Daoy (cell line): ENCODE measurements at places on chromosomes 3 and 15.

- no peak for DNase-seq
These were observed at the start of gene SLC22A14 for GRCh38 chr3:38281895-38282686. SLC22A14 (plus strand) TSS chr3:38282294; CDS start chr3:38306027, 23,733 bp downstream.

GRCh38 chr3:50562861-50563260 lies 4.7 kb downstream of the C3orf18 start:
- peak; percentile 78 for DNase-seq

- DNase-seq: no peak
These were observed 407.7 kb downstream of the FOXP1 start for GRCh38 chr3:71175691-71176365.

DNA sequence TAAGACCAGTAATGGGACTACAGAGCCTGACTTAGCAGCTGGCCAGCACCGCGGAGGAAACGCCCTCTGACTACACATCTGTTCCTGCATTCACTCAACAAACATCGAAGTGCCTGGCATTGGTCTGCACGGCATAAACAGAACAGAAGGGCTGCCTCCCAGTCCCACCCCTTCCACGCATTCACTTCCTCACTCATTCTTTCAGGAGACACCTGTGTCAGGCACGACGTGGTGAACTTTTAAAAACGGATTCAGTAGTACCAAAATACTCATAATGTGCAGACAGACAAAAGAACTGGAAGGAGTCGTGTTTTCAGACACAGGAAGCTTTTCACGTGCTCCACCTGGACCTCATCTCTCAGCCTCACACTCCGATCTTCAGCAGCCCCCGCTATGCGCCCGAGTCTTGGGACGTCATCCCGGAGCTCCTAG lies 123.3 kb downstream of the XXYLT1 start:
- peak; percentile 44 for DNase-seq

DNA sequence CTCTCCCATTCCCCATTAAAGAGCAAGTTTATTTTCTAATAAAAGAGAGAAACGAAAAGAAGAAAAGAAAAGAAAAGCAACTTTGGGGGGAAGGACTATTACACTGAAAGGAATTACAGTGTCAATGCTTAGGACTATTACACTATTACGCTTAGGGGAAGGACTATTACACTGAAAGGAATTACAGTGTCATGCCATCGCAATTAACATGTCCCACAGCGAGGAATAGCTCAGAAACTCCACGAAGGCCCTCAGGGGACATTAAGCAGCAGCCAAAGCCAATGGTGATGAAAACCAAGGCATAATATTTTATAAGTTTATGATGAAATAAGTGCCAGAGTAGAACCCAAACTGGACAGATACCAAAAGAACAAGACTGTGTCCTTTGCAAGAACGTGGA lies 22.1 kb upstream of the DET1 start:
- DNase-seq: no peak

DNA sequence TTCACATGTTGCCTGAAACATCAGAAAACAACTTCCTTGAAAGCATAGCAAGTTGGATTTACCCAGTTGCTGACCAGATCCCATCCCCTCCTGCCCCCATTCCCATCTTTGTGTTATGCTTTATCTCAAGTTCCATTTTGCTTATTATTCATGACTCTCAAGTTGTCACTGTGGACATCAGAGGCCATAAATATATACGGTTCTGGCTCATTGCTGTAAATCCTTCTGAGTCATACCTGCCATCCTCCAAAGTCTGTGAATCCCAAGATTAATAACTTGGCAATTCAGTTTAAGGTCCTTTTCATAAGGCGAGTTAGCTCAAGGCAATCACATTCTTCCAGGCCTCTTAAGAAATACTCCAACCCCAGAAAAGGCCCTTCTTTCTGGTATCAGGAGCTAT lies 126.2 kb upstream of the C2CD4B start:
- DNase-seq: no peak

DNA sequence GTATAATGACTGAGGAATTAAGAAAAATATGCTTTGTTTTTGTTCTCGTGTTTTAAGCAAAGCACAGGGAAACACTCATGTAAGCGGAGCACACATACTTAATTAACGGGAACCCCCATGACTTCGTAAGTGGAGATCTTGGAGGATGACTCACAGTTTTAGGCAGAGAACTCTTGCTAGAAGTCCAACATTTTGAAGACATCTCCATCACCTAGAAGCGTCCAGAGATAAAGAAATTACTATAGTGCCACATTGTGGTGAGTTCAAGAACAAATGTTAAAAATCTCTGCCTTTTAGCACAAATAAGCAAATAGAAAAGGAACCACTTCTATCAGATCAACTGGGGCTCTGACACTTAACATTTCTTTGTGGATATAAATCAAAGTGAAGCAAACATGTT lies 194.1 kb upstream of the ARHGEF26 start:
- DNase-seq: no peak

DNA sequence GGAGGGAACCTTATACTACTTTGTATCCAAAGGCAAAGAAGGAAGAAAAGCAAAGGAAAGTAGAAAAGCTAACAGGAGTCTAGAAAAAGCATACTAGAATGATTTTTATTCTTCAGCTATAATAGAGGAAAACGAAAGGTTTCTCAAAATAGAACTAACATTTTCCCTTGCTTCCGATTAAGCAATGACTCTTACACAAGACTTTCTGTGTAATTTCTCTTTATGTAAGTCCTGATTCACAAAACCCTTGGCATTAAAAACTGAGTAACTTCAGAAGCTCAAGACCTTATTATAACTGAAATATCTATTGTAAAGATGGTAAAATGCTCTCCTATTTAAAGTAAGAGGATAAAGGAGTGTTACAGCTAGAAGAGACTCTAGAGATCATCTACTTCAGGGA lies 97.4 kb downstream of the DTWD1 start:
- no peak for DNase-seq

DNA sequence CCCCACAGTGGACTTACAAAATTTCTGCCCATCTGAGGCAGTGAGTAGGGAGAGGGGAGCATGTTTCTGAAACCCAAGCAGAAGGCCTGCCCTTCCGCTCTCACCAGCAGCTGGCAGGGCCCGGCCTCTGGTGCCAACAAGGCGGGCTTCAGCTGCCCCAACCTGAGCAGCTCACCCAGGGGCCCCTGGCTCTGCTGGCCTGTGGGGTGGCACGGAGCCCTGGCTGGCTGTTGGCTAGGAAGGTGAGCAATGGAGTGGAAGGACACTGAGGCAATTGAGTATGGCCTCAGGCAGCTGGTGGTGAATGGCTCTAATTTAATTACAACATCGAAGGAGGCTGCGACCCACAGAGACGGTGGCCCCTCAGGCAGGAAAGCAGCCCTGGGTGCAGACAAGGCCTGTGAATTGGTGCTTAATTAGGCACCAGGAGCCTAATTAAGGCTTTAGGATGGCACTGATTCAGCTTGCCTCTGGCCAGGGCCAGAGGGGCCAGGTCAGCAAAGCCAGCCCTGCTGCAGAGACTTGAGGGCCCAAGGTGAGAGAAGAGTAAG lies 60.9 kb downstream of the ST8SIA2 start:
- DNase-seq: no peak

DNA sequence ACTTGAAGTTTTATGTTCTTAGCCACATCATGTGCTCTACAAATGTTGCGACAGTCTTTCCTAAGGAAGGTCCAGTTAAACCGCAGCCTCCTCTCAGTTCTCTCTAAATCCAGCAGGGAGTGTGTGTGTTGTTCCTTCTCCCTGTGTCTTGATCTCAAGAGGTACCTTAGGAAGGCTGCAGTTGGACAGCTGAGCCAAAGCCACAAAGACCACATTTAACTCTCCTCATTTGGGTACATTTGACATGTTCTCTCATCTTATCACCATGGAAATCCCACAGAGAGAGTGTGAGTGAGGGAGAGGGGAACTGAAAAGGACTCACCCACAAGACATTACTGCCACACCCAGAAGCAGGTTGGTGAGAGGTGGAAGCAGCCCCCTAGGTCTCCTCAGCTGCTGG lies 79.5 kb downstream of the CD200R1L start:
- DNase-seq: no peak

DNA sequence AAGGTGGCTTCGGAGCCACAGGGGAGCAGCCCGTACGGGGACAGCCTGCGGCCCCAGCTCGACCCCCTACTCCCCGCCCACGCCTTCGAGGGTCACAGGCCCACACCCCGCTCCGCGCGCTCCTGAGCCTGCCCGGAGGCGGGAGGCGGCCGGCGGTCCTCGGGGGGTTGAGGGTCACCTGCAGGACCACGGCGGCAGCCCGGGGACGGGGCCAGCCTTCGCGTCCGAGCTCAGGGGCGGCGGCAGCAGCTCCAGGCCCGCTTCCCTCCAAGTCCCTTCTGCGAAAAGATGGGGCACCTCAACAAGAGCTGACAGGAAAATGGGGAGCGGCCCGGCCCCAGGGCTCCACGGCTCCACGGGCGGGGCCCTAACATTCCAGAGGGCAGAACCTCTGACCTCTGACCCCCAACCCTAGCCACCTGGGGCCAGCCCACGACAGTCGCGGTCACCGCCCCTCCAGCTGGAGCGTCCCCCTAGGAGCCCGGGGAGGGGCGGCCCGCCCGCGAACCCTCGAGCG lies 428 bp downstream of the LYSMD4 start:
- DNase-seq: peak; percentile 21

GRCh38 chr3:146903927-146904326 lies 298.8 kb upstream of the PLSCR5 start:
- no peak for DNase-seq

- DNase-seq: no peak
These were observed 49.1 kb downstream of the ARHGEF26 start for GRCh38 chr3:154170300-154170699.

DNA sequence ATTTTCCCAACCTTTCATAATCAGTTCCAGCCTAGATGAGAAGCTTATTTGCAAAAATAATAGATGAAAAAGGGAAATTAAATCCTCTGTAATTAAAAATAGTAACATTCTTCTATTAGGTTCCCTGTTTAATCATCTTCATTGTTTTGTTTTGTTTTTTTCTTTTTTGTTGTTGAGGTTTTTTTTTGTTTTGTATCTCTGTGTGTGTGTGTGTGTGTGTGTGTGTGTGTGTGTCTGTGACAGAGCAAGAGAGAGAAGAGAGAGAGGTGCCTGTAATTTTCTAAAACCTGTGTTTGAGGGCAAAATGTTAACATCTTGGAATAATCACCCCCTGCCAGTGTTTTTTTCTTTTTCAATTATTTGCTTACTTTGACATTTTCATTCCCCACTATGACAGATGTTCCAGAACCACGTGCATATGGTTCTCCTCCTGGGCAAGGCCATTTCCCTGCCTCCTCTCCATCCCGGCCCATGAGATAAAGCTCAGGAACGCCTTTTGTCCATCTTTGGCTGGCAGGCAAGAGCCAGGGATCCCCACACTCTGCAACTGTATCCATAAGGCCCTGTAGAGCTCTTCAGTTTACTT lies 121.8 kb upstream of the NR2E3 start:
- no peak for DNase-seq

DNA sequence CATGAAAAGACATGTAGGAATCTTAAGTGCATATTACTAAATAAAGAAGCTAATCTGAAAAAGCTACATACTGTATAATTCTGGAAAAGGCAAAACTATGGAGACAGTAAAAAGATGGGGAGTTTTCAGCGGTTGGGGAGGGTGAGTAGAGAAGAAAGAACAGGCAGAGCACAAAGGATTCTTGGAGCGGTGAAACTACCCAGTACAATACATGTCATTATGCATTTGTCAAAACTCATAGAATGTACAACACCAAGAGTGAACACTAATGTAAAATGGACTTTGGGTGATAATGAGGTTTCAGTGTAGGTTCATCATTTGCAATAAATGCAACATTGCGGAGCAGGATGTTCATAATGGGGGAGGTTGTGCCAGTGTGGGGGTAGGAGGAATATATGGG lies 45.5 kb upstream of the CMSS1 start:
- no peak for DNase-seq

DNA sequence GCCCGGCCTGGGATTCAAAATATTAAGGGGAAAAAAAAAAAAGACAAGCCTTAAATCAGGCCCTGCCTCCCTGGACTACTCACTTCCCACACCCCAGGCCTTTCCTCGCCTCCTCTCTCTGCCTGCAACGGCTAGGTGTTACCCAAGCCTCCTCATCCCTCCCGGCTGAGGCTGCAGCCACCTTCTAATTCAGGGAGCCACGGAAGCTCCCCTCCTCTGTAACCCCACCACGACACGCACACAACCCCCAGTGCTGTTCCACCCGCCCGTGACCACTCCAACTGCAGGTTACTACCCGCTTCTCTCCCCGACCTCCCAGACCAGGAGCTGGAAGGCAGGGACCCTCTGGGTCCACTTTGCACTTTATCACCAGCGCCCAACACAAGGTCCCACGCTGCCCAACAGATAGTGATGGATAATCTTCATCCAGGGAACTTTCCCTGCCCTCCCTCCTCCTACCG lies 936 bp downstream of the KIF7 start:
- peak; percentile 41 for DNase-seq

DNA sequence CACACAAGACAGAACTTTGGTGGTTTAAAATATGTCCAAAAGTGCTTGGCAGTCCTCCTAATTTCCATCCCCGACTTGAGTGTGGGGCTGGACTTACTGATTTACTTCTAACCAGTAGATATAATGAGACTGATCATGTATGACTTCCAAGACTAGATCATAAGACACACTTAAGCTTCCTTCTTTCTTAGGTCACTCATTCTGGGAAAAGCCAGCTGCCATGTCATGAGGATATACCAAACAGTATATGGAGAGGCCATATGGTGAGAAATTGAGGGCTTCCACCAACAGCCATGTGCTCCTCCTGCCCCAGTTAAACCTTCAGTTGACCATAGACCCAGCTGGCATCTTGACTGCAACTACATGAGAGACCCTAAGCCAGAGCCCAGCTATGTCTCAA lies 282.8 kb upstream of the PROK2 start:
- DNase-seq: no peak

- no peak for DNase-seq
These were observed 8.3 kb upstream of the PRR20G start for GRCh38 chr3:127296166-127296565.

GRCh38 chr15:99070208-99070607 lies 34.7 kb upstream of the SYNM start:
- no peak for DNase-seq

DNA sequence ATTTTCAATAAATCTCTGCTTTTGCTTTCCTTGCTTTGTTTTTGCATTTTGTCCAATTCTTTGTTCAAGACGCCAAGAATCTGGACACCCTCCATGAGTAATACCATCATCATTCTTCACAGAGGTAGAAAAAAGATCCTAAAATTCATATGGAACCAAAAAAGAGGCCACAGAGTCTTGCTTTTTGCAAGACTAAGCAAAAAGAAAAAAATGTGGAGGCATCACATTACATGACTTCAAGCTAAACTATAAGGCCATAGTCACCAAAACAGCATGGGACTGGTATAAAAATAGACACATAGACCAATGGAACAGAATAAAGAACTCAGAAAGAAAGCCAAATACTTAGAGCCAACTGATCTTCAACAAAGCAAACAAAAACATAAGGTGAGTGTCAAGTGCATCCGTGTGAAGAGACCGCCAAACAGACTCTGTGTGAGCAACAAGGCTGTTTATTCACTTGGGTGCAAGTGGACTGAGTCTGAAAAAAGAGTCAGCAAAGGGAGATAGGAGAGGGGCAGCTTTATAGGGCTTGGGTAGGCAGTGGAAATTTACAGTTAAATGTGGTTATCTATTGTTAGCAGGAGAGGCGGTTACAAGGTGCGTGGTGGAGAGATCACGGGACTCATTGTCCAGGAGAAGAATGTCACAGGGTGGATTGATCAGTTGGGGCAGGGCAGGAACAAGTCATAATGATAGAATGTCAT lies 10.9 kb downstream of the STRIT1 start:
- DNase-seq: no peak

GRCh38 chr3:171001957-171002694 lies 24.4 kb downstream of the SLC2A2 start:
- DNase-seq: peak; percentile 65
